ENCODE measurements at places on chromosomes 3 and 15.

DNA sequence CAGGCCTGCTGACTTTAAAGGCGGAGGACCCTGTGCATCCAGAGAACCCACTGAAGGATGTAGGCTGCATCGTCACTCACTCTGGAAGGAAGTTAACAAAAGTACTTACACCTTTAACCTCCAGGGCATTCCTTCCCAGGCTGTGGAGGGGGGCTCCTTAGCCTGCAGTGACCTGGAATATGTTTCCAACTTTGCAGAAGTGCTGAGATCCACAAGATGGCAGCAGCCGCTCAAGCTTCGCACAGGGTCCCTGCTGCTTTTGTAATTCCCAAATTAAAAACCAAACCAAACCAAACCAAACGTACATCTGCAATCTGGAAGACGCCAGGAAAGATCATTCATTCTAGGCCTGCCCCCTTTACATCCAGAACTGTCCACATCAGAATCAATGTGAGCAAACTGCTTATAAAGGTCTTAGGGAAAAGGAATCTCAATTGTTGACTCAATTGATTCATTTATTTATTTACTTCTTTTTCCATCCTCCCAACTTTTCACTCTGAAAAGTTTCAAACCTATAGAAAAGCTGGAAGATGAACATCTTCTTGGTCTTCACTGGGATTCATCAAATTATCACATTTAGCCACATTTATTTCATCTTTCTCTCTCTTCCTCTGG lies 70.5 kb upstream of the KLHL25 start:
- DNase-seq, result peak; percentile 82

- DNase-seq, result no peak
Measured at GRCh38 chr3:45027441-45027840, 1.3 kb downstream of the CLEC3B start.

GRCh38 chr15:91445695-91446228 lies 345.7 kb downstream of the SV2B start:
- DNase-seq, result no peak

DNA sequence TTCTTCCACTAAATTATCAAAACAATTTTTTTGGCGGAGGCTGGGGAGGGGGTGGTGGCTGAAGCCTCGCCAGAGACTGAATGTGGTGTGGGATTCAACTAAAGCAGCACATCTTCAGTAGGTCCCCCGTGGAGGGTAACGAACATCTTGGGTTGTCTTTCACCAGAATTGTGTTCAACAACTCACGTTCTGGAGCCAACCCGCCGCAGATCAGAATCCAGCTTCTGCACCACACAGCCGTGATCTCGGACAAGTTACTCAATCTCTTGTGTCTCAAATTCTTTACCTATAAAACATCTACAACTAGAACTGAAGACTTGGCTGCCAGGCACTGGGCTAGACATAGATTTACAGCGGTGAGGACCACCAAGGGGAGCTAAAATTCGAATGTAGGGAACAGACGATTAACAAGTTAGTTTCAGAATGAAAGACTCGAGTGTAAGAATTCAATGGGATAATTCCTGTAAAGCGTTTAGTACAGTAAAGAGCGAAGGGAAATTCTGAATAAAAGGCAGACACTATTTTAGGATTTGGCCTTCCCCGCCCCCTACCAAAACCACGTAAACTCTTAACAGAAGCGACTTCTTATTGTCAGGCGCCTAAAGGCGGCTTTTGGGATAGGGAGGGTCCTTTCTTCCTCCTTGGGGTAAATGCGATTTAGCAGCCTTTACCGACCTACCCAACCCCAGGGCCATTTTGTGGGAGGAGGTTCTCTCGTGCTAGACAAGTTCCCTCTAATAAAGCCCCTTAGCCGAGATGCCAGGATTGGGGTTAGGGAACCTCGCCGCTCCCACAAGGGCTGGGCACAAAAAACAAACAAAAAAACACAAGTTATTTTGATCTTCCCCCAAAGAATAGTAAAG lies 697 bp upstream of the RAB5A start:
- DNase-seq, result no peak
